ENCODE measurements at places on chromosomes 2 and 18.

DNA sequence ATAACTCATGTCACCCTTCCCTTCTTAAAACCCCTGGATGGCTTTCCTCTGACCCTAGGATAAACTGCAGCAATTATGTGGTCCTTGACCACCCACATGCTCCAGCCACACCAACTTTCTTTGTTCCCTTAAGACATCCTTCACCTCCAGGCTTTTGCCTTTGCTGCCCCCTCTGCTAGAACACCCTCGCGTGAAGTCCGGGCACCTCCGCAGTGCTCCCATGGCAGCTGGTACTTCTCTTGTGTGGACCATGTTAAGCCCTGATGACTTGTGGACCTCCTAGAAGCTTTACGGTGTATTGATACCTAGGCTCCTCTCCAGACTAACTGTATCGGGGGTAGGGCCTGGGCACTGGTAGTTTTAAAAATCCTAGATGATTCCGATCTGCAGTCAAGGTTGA is 824 bp upstream of the ABHD1 start:
- DNase-seq = no peak

DNA sequence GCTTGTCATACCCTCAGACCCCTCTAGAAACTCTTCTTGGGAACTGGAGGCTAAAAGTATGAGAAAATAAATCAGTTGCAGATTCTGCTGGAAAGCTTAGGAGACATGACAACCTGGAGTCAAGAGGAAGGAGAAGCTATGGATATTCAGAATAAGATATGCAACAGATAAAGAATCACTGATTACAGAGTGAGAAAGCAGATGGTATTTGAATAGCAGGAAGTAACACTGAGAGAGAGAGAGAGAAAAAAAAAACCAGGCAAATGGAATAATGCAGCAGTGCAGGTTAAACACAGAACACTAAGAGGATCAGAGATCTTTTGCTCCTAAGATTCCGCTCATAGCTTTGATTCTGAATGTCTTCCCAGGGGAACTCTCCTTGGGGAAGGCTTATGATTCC is 1284.1 kb upstream of the NXPH2 start:
- no peak for DNase-seq

GRCh38 chr2:238969857-238970256 is 122.0 kb downstream of the TWIST2 start:
- DNase-seq = no peak

GRCh38 chr2:174697255-174697654 is 67.0 kb downstream of the CHRNA1 start:
- DNase-seq = no peak

- peak; percentile 63 for DNase-seq
Observed at GRCh38 chr2:109349503-109350465, 220.8 kb downstream of the SH3RF3 start.

DNA sequence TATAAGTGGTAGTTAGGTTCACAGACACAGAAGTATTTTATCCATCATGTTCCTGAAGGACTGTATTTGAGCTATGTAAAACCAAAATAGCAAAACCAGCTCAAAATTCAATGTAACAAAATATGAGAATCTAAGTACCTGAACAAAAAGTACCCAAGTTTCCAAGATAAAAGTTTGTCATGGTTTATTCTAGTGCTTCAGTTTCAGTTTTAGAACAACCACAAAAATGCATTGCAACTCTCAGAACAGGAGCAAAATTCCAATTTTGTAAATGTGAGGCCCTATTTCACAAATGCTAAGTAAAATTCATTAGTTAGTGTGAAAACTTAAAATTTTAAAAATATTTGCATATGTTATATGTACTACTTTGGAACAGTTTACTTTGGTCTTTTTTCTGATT is 5.0 kb upstream of the ALPK2 start:
- no peak for DNase-seq

GRCh38 chr2:134391751-134392160 is 137.9 kb downstream of the MGAT5 start:
- DNase-seq = no peak

- DNase-seq = no peak
Observed at GRCh38 chr2:157592374-157592773, 36.3 kb downstream of the ACVR1C start.

GRCh38 chr2:64143169-64144056 is 807 bp downstream of the PELI1 start:
- peak; percentile 73 for DNase-seq

GRCh38 chr2:36450466-36451196 is 95.1 kb downstream of the CRIM1 start:
- no peak for DNase-seq

- DNase-seq = no peak
Observed at GRCh38 chr2:131077966-131078365, 15.3 kb downstream of the FAM168B start.

DNA sequence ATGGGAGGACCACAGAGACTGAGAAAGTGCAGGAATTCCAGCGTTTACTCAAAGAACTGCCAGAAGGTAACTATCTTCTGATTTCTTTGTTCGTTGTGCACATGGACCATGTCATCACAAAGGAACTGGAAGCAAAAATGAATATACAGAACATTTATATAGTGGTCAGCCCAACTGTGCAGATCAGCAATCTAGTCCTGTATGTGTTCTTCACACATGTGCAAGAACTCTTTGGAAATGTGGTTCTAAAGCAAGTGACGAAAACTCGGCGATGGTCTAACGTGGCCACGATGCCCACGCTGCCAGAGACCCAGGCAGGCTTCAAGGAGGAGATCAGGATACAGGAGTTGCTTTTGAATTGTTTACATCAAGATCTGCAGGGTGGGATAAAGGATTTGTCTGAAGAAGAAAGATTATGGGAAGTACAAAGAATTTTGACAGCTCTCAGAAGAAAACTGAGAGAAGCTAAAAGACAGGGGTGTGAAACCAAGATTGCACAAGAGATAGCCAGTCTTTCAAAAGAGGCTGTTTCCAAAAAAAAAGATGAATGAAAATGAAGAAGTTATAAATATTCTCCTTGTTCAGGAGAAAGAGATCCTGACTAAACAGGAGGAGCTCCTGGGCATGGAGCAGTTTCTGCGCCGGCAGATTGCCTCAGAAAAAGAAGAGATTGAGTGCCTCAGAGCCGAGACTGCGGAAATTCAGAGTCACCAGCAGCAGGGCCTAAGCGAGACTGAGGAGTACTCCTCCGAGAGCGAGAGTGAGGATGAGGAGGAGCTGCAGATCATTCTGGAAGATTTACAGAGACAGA is 8.3 kb upstream of the CHST10 start:
- DNase-seq = no peak

- no peak for DNase-seq
Observed at GRCh38 chr2:214765180-214765579, 44.3 kb downstream of the BARD1 start.

DNA sequence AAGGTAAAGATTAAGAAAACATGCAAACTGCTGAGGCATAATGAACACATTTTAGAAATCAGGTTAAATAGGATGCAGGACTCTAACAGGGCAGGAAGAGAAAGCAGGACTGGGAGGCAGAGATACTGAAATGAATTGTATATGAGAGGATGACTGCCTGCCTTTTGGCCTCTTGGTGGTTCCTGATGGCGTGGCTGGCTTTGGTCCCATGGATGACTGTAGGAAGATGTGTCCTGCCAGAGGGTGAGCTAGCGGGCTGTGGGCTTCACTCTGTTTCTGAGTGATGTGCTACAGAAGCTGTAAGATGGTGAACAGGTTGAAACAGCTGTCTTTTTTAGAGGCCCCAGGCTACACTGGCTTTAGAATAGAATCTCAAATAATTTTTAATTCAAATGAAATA is 517.0 kb downstream of the SLC4A3 start:
- DNase-seq = no peak

DNA sequence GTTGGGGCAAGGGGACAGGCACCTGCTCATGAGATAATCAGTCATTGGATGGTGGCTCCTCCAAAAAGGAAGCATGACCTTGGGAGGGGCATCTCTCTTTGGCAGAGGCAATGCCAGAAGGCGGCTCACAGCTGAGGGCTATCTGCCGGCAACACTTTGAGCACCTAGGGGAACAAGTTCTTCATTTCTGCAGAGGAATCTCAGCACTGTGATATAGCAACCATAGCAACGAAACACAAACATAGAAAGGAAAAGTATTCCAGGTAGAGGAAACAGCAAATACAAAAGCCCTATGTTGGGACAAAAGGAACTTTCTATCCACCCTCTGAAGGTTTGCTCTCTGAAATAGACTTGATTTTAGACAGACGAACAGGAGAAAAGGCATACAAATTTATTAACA is 89.1 kb upstream of the NEDD4L start:
- DNase-seq = no peak

GRCh38 chr2:171166328-171166983 is 5.8 kb upstream of the TLK1 start:
- no peak for DNase-seq

DNA sequence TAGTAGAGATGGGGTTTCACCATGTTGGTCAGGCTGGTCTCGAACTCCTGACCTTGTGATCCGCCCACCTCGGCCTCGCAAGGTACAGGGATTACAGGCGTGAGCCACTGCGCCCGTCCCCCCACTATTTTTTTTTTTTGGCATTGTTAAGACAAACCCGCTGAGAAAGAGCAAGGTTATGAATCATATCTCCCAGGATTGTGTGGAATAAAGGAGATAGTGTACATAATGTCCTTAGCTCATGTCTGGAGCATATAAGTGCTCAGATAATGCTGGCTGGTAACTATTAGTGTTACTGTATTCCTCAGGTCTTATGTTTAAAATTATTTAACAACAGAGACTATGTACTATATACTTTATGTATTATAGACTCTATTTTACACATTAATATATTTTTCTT is 36.0 kb downstream of the TTC27 start:
- DNase-seq = no peak

GRCh38 chr2:149611100-149611820 is 23.7 kb upstream of the MMADHC start:
- DNase-seq = no peak

- DNase-seq = no peak
Observed at GRCh38 chr2:14422426-14422825, 210.1 kb upstream of the LRATD1 start.

GRCh38 chr2:2520401-2520811 is 189.3 kb upstream of the MYT1L start:
- DNase-seq = no peak

DNA sequence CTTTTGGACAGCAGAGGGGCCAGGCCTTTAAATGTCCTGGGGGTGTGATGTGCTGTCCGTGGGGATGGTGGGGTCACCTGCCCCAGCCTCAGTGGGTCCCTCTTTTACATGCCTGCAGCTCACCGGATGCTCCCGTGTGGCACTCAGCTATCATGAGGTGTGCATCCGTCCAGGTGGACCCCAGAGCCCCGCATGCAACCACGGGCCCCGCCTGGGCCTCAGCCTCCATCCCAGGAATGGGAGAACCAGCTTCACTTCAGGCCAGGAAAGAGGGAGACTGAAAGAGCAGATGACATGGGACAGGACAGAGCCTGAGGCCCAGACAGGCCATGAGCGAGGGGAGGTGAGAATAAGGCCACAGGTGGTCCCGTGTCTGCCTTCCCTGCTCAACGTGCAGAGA is 37.5 kb downstream of the RAMP1 start:
- no peak for DNase-seq

DNA sequence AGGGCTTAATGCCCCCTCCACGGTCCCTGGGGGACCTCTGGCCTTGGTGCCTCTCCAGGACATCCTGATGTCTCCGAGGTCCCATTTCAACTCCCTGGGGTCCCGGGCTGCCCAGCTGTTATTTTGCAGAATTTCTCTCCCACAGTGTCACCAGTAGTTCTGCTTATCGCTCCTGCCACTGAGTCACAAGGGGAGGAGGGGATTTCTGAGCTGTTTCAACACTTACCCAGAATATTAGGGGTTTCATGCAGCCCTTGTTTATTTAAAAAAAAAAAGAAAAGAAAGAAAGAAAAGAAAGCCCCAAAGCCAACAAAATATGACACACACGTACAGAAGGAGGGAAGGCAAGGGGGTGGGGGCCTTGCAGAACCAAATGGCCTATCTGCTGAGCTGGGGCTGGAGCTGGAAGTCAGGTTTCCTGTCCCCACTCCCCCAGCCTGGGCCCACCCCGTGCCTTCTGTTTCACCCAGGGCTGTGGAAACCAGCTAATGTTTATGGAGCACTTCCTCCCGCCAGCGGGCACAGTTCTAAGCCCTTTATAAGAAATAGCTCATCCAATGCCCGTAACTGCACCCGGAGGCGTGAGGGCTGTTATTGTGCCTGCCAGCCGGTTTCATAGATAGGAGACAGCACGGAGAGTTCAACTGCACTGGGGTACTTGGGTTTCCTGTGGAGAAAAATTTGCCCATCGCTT is 8.4 kb upstream of the ARID5A start:
- DNase-seq = peak; percentile 60

DNA sequence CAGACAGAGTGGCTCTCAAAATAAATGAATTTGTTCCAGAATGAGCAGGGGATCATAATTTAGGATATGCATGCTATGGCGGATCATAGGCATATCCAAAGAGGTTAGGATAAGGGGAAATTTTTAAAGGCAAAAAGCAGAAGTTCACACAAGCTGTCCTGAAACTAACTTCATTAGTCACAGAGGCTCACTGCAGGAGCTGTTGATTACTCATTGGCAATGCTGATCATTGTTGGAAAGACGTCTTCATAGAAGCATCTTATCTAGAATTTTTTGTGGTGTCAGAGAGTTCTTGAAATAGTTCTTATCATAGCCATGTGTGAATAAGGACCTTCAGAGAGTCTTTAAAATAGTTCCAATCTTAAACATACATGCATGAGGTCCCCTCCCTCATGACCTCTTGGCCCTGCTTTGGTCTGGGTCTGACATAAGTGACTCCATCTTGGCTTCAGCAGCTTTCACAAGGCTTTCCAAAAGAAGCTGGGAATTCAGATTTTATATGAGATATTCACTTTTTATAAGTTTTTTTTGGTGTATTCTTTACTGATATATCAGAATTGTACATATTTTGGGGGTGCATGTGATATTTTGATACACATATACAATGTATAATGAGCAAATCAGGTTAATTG is 7.5 kb upstream of the CCDC195 start:
- DNase-seq = no peak

GRCh38 chr2:223585666-223586065 is 16.5 kb downstream of the SCG2 start:
- no peak for DNase-seq
